ENCODE measurements at places on chromosomes 3 and 15.

- no peak for DNase-seq
These were observed 263.8 kb downstream of the TBC1D5 start for GRCh38 chr3:17478673-17479072.

DNA sequence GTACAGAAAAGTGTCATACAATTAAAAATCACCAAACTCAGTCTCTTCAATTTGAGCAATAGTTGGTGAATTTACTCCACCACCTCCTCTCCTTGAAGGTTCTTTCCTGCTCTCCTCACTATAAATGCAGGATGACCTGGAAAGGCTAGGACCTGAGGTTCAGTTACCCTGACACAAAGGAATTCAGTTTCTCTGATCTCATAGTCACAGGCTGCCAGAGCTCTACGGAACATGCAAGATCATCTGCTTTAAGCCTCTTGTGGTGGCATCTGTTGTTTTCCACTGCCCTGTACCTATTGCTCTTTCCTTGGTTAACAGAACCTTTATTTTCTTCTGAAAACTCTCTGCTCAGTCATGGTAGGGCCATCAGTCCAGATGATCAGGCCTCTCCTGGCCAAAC is 4.9 kb upstream of the TP63 start:
- DNase-seq: no peak

DNA sequence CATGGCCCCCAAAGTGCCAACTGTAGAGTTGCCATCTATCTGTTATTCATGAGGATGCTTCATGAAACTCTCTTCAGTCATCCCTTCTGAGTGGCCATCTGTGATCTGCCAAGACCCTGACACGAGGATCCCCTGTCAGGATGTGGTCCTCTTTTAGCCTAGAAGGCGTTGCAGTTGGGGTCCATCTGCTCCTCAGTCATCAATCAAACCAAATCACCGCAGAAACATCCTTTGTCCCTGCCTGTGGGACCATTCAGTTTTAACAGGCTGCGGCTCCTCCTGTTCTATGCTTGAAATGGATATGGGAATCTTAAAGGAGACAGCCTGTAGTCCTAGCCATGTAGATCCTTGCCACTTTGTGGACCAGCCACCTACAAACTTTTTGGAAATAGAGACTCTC is 5.9 kb upstream of the RPS27L start:
- no peak for DNase-seq

GRCh38 chr15:46034755-46035154 is 399.9 kb downstream of the SQOR start:
- DNase-seq: no peak

DNA sequence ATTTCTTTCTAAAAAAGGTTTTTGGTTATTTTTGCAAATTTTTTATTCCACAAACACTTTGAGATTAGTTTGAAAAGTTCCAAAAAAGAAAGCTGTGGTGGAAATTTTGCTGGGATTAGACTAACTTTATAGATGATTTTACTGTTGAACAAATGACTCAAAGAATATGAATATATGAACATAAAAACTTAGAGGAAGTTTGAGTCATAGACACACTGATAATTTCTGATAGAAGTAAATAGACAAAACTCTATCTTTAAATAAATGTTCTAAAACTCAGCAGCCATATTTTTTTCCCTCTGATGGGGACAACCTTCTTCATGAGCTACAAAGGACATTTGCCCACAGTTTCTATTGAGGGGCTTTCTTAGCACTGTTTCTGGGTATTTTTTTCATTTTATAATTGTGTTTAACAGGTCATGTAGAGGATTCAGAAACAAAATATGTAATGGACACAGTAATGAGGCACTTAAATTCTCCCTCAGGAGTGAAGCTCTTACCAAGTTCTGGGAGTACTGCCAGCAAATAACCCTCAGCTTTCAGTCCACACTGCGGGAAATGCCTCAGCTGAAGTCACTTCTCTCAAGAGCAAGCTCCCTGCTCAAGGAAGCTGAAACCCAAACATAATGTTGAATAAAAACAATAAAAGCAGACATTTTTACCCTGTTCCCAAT is 157.6 kb downstream of the NFKBIZ start:
- DNase-seq: no peak

DNA sequence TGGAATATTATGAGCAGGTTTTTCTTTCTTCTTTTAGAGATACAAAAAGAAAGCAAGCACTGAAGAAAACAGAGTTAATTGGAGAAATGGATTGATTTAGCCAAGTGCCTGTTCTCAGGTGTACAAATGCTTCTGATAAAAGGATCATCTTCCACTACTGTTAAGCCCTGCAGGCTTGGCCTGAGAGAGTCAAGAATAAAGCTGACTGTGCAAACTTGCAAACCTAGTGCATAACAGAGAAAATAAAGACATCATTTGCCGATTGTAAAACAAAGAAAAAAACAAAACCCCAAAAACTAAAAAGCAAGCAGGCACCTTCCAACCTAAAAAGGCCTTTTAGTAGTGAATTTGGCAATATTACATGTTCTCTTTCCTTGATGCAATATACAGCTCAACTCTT is 78.0 kb upstream of the CCDC80 start:
- DNase-seq: no peak

- peak; percentile 37 for DNase-seq
These were observed 26.5 kb downstream of the KLF13 start for GRCh38 chr15:31352911-31353811.

- no peak for DNase-seq
These were observed 2.1 kb downstream of the CYP1A2 start for GRCh38 chr15:74750751-74751150.

DNA sequence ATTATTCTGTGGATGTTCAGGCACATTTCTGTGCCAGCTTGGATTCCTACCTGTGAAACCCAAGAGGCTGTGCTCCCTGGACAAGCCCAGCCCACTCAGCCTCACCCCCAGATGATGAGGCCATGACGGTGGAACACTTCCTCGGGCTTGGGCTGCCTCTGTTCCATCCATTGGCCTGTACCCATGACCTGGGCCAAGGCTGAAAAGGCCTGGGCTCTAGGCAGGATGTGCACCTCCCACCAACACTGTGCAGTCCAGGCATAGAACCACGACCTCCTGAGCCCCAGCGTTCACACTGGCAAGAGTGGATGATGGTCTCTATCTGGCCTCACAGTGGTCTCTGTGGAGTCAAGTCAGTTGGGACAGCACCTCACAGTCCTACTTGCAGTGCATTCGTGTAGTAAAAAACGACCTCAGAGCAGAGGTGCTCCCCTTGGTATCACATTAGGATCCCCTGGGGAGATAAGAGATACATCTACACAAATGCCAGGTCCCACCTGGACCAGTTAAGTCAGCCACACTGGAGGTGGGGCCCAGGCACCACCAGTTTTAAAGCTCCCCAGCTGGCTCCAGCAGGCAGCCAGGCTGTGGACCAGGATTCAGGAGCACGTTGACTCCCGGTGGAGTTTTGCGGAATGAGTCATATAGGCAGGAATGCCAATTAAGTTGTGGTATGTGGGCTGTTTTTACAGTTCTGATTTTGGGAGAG is 39.0 kb upstream of the IGF1R start:
- DNase-seq: no peak

DNA sequence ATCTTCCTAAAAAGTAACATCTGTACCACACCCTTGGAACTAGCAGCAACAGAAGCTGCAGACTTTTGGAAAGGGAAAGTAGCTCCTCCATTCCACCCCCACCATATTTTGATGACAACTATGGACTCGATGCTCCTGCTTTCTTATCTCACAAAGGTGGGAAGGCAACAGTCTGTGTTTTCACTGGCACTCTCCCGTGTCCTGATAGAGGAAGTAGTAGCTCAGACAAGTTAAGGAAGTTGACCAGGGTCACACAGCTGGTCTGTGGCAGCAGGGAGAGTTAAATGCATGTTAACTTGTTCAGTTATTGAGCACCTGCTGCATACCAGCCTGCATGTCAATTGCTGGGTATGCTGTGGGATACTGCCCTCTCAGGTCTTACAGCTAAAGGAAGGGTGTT is 33.1 kb downstream of the BHLHE40 start:
- no peak for DNase-seq

DNA sequence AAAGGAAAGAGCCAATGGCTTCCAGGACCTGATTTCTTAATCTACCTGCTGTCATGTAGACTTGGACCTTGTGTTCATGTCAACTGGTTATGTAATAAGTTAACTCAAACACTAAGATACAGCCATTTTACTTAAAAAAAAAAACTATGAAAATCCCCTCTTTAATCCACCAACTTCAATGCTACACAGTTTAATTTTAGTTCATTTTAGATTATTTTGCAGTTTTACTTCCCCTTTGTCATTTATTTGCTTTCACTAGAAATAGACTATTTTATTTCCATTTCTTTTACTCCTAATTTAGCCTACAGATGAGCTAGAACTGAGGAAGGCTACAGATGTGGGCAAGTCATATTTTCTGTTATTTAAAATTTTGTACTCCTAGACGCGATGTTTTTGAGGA is 10.7 kb upstream of the DNAJC13 start:
- DNase-seq: no peak

- DNase-seq: no peak
These were observed 276.6 kb downstream of the SHQ1 start for GRCh38 chr3:72571638-72572114.

DNA sequence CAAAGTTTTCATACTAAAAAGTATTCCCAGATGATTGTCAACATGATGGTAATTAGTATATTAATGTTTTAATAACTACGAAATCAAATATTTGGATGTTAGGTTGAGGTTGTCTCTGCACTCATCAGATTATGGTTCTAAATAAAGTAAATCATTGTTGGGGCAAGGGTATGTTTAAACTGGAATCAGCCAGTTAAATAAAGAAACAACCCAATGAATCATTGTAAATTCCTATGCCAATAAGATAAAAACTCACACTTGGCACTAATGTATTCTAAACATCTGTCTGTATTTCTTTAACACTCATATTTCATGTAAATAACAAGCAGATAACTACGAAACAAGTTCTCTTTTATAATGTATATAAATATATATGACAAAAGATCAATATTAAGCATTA is 92.7 kb downstream of the PEAK1 start:
- DNase-seq: no peak

DNA sequence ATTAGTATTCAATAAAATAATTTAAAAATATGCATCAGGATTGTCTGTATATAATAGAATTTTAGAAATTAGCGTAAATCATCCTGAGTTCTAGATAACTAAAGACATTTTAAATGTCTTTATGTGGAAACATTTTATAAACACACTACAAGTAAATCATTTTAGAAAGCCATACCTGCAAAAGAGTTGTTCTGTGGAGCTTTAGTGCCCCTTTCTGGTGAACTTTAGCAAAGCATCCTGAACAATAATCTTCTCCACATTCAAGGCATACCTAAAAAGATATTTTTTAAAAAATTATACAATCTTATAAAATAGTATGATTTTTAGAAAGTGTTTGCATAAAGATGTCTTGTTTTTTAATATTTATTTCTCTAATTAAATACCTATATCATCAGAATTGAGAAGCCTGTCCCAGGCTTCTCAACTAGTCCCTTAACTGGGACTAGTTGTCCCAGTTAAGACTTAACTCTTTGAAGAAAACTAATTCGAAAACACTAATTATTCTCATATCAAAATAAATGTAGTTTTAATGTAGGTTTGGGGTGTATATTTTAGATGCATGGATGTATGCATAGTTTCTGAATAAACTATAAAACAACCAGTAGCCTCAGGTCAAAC is 29.7 kb downstream of the ZBBX start:
- no peak for DNase-seq

- no peak for DNase-seq
These were observed 5.4 kb upstream of the ABHD17C start for GRCh38 chr15:80689716-80690115.

DNA sequence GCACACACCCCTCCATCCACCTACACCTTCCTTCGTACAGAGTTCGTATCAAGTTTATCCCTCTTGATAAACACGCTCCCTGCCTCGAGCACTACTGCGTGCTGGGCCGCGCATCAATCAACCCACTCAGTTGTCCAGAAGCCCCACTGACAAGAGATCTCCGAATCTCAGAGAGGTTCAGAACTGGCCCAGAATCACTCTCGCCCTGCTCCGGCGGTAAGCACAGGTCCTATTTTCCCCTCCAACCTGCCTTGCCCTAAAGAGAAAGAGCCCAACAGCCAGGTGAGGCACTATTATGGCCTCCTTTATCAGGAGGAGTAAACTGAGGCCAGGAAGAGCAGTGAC is 494 bp upstream of the NISCH start:
- no peak for DNase-seq

GRCh38 chr3:12175137-12175593 is 16.5 kb upstream of the TIMP4 start:
- no peak for DNase-seq

- no peak for DNase-seq
These were observed 67.8 kb upstream of the ATP13A3 start for GRCh38 chr3:194554473-194555123.

- DNase-seq: no peak
These were observed 17.8 kb downstream of the CEP19 start for GRCh38 chr3:196694202-196694638.

DNA sequence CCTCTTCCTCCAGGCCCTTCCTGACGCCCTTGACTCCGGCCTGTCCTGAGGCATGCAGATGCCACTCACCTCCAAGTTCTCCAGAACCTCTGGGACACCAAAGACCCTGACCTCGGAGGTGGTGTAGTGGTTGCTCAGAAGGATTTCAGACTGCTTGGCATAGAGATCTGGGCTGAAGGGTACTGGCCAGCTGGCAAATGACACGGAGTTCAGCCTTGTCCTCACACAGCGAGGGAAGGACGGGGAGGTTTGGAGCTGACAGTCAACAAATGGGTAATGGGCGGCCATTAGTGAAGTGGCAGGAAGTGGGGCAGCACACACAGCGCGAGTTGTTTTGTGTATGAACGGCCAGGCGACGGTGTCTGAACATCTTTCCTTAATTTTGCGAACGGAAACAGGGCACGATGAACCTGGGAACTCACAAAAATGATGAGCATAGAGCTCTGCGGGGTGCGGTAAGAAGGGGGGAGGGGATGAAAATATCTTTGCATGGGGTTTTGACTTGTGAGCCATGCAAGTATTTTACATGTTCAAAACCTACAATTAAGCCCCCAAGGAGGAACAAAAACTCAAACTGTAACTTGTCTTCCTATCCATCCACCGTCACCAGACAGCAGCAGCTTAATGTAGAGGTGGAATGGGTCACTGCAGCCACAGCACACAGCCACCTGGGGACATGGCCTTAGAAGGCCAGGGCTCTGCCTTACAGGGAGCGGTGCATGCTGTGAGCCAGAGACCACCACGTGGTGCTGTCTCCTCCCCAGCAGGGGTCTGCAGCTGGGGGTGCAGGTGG is 43.6 kb upstream of the RPL32 start:
- DNase-seq: no peak

DNA sequence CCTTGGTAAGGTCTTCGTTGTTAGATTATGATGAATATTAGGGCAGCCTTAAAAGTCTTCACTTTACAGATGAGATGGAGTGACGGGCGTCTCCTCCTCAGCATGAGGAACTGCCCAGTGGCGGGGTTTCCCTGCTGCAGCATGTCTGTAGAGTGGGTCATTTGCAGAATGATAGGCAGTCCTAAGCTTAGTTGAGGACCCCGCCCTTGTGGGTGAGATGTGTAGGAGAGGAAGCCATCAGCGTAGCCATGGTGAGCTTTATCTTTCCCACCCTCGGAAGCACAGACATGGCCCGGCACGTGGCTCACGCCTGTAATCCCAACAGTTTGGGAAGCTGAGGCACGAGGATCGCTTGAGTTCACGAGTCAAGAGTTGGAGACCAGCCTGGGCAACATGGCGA is 877 bp downstream of the NIT2 start:
- peak; percentile 50 for DNase-seq

GRCh38 chr3:151772825-151773480 is 39.2 kb downstream of the AADACL2 start:
- no peak for DNase-seq
